ENCODE measurements at places on chromosomes 4 and X.

DNA sequence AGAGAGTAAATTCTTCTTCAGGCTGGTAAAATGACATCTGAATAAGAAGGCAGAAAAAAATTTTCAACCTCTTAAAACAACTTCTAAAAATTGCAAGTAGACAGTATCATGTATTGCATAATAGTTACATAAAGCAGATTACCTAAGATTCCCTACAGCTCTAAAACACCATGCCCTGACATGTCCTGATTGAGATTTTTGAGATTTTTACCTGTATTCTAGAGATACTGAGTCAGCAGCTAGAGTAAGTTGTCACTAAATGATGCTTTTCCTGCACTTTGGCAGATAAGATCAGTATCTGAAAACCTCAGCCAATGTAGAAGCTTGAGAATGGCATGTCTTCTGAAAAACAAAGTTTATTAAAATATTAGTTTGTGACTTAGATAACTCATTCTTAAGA lies 713.6 kb downstream of the CCSER1 start:
- no peak for DNase-seq

DNA sequence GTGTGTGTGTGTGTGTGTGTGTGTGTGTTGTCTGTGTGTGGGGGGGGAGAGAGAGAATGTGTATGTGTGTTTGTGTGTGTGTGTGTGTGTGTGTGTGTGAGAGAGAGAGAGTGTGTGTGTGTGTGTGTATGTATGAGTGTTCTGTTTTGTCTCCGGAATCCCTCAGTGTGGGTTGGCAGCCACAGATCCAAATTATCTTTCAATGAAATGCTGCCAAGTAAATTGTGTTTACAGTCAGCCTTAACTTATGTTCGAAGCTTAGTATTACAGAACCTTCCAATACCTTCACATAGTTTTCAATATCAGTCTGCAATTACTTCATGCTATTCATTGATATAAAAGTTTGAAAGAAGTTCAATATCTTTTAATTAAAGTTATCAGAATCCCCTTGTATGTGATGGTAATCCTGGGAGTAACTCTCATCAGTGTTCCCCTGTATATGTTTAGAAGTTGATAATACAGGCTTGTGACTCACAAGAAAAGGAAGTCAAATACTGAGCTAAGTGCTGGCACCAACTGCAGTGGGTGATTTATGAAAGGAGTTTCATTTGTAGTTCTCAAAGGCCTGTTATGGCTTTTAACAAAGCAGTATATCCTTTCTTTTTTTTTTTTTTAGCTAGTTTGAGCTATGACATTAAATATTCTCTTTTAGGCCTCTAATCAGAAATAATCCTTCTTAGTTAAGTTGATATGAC lies 51.6 kb upstream of the HTR2C start:
- no peak for DNase-seq

DNA sequence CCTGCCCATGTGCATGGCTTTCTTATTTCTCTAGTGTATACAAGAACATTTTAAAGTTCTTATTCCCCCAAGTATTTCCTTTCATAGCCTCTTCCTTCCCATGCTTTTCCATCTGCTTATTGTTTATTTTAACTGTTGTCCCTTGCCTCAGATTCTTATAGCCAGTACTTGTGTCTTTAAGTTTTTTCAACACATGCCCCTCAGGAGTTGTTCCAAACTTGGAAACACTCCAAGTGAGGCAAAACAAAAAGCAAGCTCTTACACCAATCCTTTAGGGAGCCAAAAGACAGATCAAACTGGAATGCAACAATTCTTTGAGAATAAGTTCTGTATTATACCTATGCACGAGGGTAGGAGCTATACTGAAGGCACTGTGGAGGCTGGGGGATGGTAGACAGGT lies 222.0 kb upstream of the STK26 start:
- DNase-seq, result no peak

DNA sequence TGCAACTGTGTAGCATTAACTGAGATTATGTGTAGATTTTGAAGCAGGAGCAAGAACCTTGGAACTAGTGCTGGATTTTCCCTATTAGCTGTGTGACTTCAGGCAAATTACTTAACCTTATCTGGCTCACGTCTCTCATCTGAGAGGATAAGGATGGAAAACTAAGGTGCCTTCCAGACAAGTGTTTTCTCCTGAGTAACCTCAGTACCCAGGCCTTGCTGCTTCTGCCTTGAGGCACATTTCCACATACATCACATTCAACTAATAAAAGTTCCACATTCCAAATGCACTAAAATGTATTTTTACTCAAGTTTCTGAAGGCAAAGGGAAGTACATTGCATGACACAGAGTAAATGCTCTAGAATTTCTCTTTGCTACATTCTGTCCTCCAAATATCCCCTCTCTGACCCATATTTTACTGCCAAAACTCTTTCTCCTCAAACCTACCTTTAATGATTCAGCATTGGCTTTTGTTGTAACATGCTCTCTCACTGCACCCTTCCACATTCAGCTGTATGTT lies 195.4 kb upstream of the ADGRL3 start:
- DNase-seq, result no peak

DNA sequence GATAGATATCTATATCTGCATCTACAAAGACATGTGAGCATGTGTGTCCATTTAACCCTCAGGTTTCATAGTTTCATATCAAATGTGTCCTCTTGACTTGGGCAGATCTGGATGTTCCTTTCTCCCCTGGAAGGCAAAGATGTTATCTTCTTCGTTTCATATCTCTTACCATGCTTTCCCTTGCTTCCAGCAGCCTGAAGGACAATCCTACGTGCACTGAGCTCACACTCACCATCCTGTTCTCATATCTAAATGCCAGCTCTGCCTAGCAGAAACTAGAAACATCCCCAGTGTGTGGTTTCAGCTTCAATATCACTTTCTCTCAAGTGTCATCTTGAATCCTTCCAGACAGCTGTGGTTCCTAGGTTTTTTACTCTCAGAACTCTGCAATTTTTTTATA lies 66.2 kb downstream of the ZAR1 start:
- DNase-seq, result no peak

Measured in stromal cell of bone marrow (primary cell).